ENCODE measurements at places on chromosomes 7 and 10.

GRCh38 chr7:27608776-27609495 lies 53.7 kb downstream of the HIBADH start:
- peak; percentile 36 for DNase-seq

GRCh38 chr7:152709287-152710152 lies 33.6 kb upstream of the XRCC2 start:
- DNase-seq: peak; percentile 72

DNA sequence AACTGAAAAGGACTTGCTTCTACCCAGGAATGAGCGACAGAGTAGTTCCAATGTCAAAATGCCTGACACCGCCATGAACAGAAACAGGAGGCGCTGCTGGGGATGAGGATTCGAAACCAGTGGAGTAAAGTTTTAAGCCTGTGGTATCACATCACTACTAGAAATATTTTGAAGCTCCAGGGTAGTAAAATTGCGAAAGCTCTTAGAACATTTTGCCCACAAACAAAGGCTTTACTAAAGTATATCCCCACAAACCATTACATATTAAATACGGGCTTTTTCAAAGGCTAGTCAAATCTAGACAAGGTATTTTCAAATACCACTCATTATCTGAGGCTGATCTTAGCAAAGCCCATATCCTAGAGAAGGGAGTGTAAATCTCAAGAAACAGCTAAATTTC lies 2.4 kb downstream of the PRDX3 start:
- no peak for DNase-seq

DNA sequence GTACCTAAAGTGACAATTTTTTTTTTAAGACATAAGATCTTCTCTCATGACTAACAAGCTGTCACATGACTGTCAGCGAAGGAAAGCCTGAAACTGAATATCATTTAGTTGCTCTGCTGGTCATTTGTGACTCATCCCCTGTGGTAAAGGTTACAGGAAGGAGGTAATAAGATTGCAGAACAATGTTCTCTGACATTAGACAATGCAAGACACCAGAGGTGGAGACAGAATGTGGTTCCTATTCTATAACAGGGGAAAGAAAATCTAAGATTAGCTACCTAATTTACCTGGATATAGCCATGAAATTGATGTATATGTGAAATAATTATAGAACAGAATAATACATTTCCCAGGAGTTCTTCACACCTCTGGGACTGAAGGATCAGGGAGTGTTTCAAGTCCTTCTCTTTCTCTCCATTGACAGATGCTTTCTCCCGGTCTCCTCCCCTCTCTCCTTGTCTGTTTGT lies 47.7 kb downstream of the LRGUK start:
- DNase-seq: no peak

- DNase-seq: peak; percentile 99
Measured at GRCh38 chr7:107168233-107169119, at the start of gene HBP1. HBP1 (plus strand) TSS chr7:107169003; CDS start chr7:107179894, 10,891 bp downstream.

Measured in DMS79 treated with DMSO at 0.1 percent for 48 hours (cell line).